Neuronal stem cell (in vitro differentiated cells): ENCODE measurements at places on chromosomes 6 and 20.

GRCh38 chr6:71287038-71287437 is 1.6 kb upstream of the OGFRL1 start:
- H3K4me3 ChIP-seq: no peak overlapping the region
- no peak for DNase-seq
- H3K36me3 ChIP-seq: no peaks in the 10 kb centered on the region
- peaks cover 5% of the 10 kb centered on the region for H3K4me1 ChIP-seq

DNA sequence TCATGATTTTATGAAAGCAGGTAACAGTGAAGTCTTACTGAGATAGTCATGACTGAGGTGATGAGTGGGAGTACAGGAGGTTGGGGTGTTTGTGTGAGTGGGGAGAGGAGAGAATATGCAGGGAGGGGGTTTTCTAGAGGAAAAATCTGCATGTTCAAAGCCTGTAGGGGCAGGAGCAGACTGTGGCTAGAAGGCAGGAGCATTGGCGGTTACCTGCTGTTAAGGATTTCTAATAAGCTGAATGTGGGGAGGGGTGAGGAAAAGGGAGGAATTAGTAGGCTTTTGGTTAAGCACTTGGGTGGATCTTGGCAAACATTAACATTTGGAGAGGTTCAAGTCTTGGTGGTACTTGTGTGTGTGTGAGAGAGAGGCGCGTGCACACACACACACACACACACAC is 70.8 kb downstream of the EYA4 start:
- DNase-seq: no peak
- H3K4me3 ChIP-seq: no peak overlapping the region
- no peaks in the 10 kb centered on the region for H3K27me3 ChIP-seq
- H3K36me3 ChIP-seq: no peaks in the 10 kb centered on the region

- H3K4me1 ChIP-seq: peaks cover 2% of the 10 kb centered on the region
- H3K27me3 ChIP-seq: no peaks in the 10 kb centered on the region
- no peaks in the 10 kb centered on the region for H3K36me3 ChIP-seq
Observed at GRCh38 chr20:58109126-58109880, 119.2 kb downstream of the ANKRD60 start.

DNA sequence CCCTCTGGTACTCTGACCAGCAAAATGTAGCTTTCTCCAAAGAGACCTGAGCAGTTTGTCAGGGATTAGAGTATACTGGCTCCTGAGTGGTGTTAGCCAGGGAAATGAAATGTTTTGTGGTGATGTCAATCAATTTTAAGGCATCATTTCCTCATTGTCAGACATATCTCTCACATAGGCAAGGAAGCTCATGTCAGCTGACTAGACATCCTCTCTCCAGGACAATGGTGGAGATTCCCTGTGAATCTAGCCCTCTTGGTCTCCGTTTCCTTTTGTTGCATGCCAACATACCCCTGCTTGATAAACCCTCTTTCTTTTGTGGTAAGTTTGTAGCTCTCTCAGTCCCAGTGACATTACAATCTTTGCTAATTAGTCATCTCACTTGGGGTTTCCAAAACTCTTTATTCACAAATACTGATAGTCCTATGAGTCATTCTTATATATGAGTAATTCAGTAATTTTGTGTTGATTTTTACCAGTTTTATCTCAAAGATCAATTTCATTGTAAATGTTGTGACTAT is 135.6 kb upstream of the PTPRK start:
- no peaks in the 10 kb centered on the region for H3K27me3 ChIP-seq
- H3K4me3 ChIP-seq: no peak overlapping the region
- H3K27ac ChIP-seq: no peak overlapping the region
- H3K36me3 ChIP-seq: no peaks in the 10 kb centered on the region

DNA sequence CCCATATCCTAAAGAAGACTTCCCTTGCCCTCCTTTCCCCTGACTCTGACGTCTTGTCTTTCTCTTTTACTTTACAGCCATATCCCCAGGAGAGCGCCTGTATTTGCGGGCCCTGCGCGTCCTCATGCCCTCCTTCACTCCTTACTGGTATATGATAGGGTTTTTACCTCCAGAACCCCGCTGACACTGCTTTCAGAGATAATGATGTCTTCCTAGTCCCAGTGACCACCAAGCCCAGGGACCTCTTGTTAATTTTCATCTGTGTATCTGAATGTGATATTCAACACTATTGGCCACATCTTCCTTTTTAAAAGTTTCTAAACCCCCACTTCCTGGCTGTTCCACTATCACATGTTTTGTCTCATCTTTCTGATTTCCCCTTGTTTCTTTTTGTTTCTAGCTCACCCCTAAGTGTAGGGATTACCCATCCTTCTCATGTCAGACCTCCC is 102.0 kb downstream of the HIVEP1 start:
- no peak for DNase-seq
- H3K36me3 ChIP-seq: peaks cover 3% of the 10 kb centered on the region
- H3K27me3 ChIP-seq: no peaks in the 10 kb centered on the region
- peaks cover 3% of the 10 kb centered on the region for H3K4me1 ChIP-seq

- no peaks in the 10 kb centered on the region for H3K27me3 ChIP-seq
- no peak overlapping the region for H3K4me3 ChIP-seq
- H3K27ac ChIP-seq: no peak overlapping the region
- no peak for DNase-seq
- H3K36me3 ChIP-seq: no peaks in the 10 kb centered on the region
Observed at GRCh38 chr6:74971633-74972032, 234.2 kb downstream of the COL12A1 start.

DNA sequence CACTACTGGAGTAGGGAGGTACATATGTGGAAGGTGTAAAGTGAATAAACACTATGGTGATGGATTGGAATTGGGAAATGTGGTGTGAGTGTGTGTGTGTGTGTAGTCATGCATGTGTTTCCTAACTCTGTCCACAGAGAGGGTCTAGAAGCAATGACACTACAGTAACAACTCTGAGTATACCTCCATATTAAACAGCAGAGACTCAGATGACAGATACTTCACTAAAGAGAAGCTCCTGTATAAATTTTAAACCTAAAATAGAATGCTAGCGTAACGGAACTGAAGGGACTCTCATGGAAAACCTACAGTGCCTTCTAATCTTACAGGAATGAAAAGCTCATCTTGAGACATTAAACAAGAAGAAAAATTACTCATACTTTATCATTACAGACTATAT is 150.5 kb downstream of the SLC16A10 start:
- no peaks in the 10 kb centered on the region for H3K27me3 ChIP-seq
- peaks cover 2% of the 10 kb centered on the region for H3K4me1 ChIP-seq
- no peak overlapping the region for H3K4me3 ChIP-seq
- no peak overlapping the region for H3K27ac ChIP-seq
- no peak for DNase-seq

GRCh38 chr6:107658920-107659865 is 164.9 kb downstream of the SCML4 start:
- H3K4me3 ChIP-seq: no peak overlapping the region
- peaks cover 16% of the 10 kb centered on the region for H3K4me1 ChIP-seq
- no peaks in the 10 kb centered on the region for H3K36me3 ChIP-seq
- no peak for DNase-seq
- H3K27me3 ChIP-seq: no peaks in the 10 kb centered on the region

DNA sequence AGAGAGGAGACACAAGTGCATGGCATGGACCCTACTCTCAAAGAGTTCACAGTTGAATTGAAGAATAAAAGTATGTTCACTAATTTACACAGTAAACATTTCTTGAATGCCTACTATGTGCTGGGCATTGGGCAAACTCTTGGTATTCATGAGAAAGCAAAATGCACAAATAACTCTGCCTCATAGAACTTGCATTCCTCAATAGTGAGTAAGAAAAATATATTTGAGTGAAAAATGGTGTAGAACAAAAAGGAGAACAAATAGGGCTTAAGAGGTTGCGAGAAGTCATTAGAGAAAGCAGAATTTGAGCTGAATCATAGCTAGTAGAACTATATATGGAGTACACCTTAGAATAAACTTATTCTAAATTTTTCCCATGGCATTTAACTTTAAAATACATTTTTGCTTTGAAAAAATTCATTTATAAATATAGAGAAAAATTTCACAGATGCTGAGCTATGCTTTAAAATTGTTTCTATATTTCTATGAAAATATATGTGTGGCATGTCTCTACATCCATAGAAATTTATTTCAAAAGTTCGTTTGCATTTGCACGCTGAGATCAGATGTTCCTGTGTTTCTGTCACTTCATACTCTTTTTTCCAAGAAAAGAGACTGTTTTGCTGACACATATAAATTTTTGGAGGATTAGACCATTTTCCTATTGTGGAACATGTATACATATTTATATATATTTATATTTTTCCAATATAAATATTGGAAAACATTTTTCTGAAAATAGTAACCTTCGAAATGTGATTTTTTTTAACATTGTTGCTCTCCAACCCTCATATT is 236.1 kb downstream of the KCNQ5 start:
- no peaks in the 10 kb centered on the region for H3K36me3 ChIP-seq
- no peaks in the 10 kb centered on the region for H3K4me1 ChIP-seq
- DNase-seq: no peak
- H3K4me3 ChIP-seq: no peak overlapping the region

GRCh38 chr20:58547623-58548475 is 32.6 kb upstream of the APCDD1L start:
- no peaks in the 10 kb centered on the region for H3K36me3 ChIP-seq
- H3K4me1 ChIP-seq: no peaks in the 10 kb centered on the region
- DNase-seq: no peak
- H3K4me3 ChIP-seq: no peak overlapping the region
- H3K27me3 ChIP-seq: no peaks in the 10 kb centered on the region

DNA sequence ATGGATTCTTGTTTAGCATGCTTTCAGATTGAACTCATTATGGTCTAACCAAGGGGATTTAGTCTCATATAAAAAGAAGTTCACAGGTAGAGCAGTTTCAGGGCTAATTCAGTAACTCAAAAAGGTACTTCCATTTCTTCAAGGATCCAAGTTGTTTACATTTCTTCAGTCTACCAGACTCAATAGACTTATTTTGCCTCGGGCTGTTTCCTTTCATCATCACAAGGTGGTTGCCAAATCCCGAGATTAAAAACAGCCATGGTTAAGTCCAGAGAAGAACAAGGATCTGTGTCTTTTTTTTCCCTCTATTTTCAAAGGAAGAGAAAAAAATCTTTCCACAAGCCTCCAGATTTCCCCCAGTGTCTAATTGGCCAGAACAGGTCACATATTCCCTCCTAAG is 69.8 kb upstream of the SNX9 start:
- H3K27me3 ChIP-seq: no peaks in the 10 kb centered on the region
- H3K36me3 ChIP-seq: no peaks in the 10 kb centered on the region
- no peak overlapping the region for H3K27ac ChIP-seq
- DNase-seq: no peak
- no peak overlapping the region for H3K4me3 ChIP-seq

DNA sequence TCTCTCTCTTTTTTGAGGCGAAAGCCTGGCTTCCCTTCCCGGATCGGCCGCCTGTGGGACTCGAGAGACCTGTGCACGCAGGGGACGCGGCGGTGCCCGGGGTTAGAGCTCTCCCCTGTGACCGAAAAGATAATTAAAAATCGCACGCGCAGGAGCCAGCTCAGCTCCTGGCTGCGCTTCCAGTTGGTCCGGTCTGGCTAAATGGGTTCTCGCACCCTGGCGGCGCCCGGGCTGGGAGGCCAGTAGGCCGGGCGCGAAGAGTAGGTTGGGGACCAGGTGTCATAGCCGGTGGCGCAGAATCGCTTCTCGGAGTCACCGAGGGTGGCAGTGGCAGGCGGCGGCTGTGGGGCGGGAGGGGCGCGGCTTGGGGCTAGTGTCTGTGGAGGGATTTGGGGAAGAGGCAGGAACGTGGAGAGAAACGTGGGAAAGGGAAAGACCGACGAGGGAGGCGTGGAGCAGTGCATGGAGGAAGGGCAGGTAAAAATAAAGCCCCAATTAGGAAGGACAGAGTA is 41.9 kb upstream of the SUPT3H start:
- DNase-seq: peak; percentile 26
- peaks cover 11% of the 10 kb centered on the region for H3K4me1 ChIP-seq
- H3K27me3 ChIP-seq: peaks cover 15% of the 10 kb centered on the region
- no peak overlapping the region for H3K27ac ChIP-seq
- no peak overlapping the region for H3K4me3 ChIP-seq

DNA sequence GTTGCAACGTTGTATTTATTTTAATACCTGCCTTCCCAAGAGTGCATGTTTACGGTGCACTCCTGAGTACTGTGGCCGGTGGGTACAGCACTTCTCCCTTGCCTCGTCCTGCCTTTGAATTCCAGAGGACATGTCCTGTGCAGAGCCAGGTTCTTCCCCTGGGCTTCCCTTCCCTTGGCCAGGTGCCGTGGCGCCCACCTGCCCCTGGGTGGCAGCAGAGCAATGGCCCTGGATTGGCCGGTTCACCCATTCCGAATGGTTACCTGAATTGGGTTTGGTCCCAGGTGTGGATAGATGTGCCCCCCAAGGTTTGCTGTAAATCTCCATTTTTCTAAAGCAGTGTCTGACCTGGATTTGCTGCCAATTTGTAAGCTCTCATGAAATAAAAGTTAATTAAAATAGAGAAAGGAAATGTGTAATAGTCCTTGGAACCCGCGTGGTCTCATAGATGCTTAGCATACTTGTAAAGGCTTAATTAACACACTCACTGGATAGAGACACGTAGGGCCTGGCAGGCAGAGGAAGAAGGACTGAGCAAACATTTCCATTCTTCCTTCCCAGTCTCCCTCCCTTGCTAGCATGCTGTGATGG is 40.6 kb downstream of the DTD1 start:
- H3K36me3 ChIP-seq: peaks cover 13% of the 10 kb centered on the region
- no peak overlapping the region for H3K27ac ChIP-seq
- peaks cover 2% of the 10 kb centered on the region for H3K4me1 ChIP-seq

- peaks cover 20% of the 10 kb centered on the region for H3K36me3 ChIP-seq
- DNase-seq: no peak
- H3K4me1 ChIP-seq: no peaks in the 10 kb centered on the region
Observed at GRCh38 chr6:135475292-135475886, 22.2 kb downstream of the AHI1 start.

- no peaks in the 10 kb centered on the region for H3K27me3 ChIP-seq
- H3K27ac ChIP-seq: no peak overlapping the region
- H3K4me1 ChIP-seq: no peaks in the 10 kb centered on the region
- no peaks in the 10 kb centered on the region for H3K36me3 ChIP-seq
Observed at GRCh38 chr20:54502179-54502578, 26.8 kb downstream of the DOK5 start.

DNA sequence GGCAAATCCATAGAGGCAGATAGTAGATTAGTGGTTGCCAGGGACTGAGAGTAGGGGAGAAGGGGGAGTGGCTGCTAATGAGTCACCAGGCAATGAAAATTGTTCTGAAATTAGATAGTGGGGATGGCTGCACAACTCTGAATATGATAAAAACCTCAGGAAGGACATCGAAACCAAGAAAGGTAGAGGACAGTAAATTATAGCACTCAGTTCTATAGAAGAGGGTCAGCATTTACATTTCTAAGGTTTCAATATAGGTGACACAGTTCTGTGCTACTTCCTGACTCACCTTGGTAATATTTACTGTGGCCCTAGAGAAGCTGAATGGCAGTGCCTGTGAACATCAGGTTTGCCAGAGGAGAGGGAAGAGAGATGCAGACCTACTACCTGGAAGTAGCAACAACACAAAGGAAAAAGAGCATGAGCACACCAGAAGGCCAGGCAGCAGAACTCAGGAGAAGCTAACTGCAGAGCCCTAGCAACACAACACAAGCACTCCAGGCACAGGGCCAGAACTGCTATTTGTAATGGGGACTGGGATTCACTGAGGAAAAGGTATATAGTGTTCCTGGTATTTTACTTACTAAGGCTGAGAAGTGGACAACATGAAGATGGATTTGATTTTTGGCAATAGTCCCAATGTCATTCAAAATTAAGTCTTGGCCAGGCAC is 75.9 kb downstream of the PLCG1 start:
- no peaks in the 10 kb centered on the region for H3K27me3 ChIP-seq
- no peak overlapping the region for H3K4me3 ChIP-seq
- no peak for DNase-seq
- no peak overlapping the region for H3K27ac ChIP-seq
- H3K36me3 ChIP-seq: no peaks in the 10 kb centered on the region

- no peak for DNase-seq
- H3K36me3 ChIP-seq: no peaks in the 10 kb centered on the region
- no peak overlapping the region for H3K4me3 ChIP-seq
Observed at GRCh38 chr6:168374051-168374502, 54.5 kb upstream of the DACT2 start.
